ENCODE measurements at places on chromosomes 2 and 18.

DNA sequence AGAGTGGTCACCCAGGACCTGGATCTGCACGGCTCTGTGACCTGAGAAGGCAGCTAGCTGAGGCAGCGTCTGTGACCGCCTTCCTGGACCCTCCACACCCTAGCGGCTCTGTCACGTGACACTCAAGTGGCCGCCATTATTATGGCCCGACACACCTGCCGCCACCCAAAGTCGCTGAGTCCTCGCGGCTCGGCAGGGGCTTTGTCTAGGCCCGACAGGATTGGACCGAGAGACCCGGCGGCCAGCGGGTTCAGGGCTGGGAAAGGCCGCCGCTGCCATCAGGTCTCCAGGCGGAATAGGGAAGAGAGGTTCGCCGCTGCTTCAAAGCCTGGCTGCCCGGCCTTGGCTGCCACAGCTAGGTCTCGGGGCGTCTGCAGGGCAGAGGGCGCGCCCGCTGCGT is 1162.5 kb upstream of the LRRTM1 start:
- no peak for DNase-seq

- DNase-seq: peak; percentile 29
These were observed 75.2 kb upstream of the C2orf15 start for GRCh38 chr2:99066075-99066958.

- DNase-seq: no peak
These were observed 138.5 kb upstream of the NETO1 start for GRCh38 chr18:73006331-73006730.

DNA sequence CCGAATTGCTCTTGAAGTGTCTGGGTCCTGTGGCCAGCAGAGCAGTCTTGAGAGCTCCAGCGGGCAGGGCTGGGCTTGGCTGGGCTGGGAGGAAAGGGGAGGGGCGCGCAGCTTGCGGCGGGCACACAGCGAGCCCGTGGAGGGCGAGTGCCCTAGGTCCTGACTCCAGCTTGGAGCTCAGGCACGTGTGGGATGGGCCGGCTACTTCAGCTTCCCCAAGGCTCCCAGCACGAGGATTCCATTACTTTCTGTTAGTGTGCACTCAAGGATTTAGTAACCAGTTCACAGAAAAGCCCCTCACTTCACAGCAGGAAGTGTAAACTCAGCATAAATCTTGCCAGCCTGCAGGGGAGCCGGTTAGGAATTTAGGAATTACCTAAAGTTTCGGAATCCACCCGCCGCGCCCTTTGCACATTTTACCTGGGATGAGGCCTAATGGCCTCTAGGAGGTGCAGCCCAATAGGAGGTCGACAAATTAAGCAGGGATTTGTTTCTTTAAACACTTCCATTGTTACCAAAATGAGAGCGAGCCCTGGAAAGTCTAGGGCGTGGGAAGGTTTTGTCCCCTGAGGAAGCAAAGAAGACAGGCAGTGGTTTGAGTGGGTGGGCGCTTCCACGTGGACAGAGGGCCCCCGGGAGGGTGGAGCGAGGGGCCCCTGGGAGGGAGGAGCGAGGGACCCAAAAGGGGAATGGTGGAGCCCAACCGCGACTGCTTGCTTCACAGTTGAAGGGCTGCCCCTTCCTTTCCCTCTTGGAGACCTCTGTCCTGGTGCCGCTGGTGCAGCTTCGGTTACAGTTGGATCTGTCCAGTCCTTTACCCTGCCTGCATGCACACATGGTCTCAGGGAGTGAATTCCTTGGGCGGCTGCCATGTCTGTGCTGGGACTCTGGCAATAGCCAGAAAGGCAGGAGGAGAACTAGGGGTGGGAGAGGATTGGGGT is 93.3 kb downstream of the CTAGE1 start:
- no peak for DNase-seq

GRCh38 chr2:114507744-114508143 is 65.3 kb downstream of the DPP10 start:
- DNase-seq: no peak
